ENCODE measurements at places on chromosomes 3 and 15.

DNA sequence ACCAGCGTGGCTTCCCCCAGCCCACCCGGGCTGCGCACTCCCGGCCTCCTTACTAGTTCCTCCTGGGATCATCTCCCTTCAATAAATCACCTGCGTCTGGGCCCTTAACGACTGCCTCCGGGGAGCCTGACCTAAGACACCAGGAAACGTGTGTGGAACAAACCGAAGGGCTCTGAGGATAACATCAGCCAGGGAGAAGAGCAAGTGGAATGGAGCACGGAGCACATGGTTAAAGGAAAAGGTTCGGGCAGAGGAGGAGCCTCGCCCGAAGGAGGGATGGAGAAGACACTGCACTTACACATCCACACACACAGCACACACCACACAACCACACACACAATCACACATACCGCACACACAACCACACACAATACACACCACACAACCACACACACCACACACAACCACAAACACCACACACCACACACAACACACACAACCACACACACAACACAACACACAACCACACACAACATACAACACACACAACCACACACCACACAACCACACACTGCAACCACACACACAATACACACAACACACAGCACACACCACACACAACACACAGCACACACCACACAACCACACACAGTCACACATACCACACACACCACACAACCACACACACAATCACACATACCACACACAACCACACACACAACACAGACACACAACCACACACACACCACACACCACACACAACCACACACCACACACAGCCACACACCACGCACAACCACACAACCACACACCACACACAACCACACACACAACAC lies 24.7 kb downstream of the CPN2 start:
- no peak for DNase-seq

- no peak for DNase-seq
Observed at GRCh38 chr3:171506743-171507319, 46.6 kb upstream of the TNIK start.

DNA sequence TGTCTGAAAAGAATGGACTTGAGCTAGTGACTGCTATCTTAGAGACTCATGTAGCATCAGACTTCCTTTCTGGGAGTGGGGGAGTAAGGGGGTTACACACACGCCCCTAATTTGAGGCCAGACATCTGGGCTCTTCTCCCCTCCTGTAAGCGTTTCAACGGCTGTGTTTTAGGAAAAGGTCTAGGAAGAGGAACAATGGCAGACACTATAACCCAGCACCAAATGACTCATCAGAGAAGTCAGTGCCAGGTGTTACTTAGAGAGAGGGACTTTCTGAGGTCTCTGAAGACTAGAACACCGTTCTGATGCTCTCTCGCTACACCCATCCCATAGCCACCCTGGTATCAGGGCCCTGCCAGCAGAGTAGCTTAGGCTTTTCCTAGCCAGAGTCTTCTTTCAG lies 65.5 kb downstream of the SSUH2 start:
- peak; percentile 84 for DNase-seq

GRCh38 chr3:61154457-61155198 lies 96.6 kb downstream of the FHIT start:
- no peak for DNase-seq

- no peak for DNase-seq
Observed at GRCh38 chr15:54841701-54842305, 354.9 kb downstream of the RSL24D1 start.

GRCh38 chr15:64870353-64870752 lies 28.6 kb downstream of the PLEKHO2 start:
- no peak for DNase-seq

DNA sequence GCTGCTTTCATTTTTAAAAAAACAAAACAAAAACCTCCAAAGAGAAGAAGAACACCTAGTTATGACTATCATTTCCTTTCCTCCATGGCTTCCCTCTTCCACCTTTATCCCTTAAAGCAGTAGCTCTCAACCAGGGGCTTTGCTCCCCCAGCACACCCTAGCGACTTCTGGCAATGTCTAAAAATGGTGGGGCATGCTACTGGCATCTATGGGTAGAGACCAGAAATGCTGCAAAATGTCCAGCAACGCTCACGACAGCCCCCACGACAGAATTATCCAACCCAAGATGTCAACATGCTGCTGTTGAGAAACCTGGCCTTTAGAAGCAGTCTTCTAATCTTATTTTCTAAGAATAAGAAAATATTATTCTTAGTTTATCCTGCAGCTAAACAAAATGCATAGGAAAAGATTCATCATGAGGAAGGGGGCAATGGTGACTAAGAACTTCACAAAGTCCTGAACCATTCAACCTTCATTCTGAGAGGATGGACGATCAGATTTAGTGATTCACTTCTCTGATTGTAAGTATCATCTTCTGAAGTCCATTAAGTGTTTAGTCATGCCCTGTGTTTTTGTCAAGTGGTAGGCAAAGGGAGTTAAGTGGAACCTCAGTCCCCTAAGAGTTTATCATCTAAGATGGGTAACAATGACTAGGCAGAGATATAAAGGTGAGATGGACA lies 81.7 kb downstream of the CCNL1 start:
- DNase-seq: no peak

All from Kasumi-1 (cell line).